NCI-H187 treated with DMSO at 0.1 percent for 48 hours (cell line): ENCODE measurements at places on chromosomes 5 and 9.

DNA sequence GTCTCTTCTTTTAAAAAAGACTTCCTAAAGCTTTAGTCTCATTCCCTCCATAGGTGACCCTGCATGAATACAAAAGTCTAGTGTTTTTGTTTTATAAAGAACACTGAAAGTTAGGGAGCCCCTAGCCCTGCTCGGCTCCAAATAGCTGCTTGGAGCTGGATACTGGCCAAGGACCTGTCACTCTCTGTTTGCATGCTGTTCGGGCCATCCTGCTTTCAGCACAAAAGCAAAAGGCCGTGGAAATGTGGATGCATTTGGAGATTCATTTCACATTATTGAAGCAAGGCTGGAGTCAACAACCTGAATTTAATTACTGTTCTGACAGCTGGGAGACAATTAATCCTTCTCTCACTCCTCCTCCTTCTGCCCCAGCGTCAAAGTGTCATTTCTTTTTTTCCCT lies 151.7 kb upstream of the NMUR2 start:
- no peak for DNase-seq

GRCh38 chr9:113618836-113619490 lies 155.4 kb downstream of the RGS3 start:
- no peak for DNase-seq

- no peak for DNase-seq
Measured at GRCh38 chr9:72554221-72554641, 32.8 kb downstream of the TMC1 start.

DNA sequence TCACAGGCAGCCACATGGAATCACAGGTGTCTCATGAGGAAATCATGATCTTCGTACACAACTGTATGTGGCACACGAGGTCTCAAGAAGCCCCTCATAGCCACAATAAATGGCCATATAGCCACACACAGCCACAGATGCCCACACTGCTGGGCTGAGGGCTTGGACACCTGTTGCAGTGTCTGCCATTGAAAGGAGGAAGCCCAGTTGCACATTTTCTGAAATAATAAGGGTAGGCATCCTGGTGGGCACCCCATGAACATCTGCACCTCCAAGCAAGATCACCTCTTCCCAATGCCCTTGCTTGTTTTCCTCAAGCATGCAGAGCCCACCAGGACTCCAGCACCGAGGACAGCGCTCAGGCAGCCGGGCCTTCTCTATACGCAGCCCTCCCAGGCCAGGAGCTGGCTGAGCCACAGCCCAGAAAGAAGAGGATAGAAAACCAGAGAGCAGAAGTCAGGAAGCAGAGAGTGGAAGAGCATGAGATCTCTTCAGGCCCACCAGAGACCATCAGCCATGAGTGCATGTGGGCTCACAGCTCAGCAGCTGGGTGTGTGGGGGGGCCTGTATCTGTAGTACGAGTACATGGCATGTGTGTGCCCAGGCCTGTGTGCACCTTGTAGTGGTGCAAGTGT lies 1.0 kb upstream of the ACSL6 start:
- no peak for DNase-seq

DNA sequence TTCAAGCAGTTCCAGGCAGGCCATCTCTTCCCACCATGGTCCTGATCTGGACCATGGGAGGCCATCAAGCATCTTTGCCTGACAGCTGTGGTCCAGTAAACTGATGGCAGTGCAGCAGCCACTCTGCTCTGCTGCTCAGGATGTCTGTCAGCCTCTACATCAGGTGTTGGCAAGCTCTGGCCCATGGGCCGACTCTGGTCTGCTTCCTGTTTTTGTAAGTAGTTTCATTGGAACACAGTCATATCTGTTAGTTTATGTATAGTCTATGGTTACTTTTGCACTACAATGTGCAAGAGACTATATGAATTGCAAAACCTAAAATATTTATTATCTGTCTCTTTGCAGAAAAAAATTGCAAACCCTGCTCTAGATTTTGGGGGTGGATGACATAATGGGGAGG lies 225.0 kb downstream of the KCTD16 start:
- no peak for DNase-seq

- DNase-seq: no peak
Measured at GRCh38 chr9:108057421-108058134, 568.0 kb upstream of the KLF4 start.

GRCh38 chr9:86413971-86414880 lies 60.0 kb upstream of the TUT7 start:
- DNase-seq: no peak

DNA sequence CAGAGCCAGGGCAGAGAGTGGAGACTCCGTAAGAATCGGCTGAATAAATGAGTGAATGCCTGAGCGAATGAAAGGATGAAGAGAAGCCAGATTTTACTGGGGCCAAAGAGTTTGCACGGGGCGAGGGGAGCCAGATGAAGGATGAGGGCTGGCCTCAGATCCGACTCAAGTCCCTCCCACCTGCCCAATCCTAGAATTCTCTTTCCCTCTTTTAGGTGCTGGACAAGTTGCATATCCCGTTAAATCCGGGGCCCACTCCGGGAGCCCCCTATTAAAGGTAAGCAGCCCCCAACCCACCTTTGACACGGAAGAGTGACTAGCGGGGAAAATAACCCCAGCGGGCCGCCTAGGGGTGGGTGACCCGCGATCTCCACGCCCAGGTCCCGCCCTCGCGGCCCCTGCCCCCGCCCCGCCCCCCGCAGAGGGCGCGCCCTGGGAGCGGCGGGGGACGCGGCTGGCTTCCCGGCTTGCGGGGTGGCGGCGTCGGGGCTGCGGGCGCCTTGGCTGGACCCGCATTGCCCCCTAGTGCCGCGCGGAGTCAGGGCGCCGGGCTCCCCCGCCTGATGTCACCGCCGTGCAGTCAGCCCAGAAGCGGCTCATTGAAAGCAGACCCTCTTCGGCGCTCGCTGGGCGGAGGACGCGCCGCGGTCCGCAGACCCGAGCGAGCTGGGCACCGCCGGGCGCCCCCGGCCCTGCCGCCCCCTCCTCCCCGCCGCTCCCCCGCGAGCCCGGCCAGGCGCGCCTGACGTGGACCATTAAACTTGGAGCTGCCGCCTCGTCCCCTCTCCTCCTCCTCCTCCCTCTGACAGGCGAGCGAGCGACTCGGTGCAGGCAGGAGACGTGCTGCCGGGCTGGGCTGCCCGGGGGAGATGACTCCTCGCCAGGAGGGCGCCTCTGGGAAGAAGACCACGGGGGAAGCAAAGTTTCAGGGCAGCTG lies at the start of gene ADRA1B:
Gene ADRA1B (plus strand): TSS at position 579 of the 937 bp plus-strand sequence. CDS start 424 bp downstream, outside the sequence.
- DNase-seq: no peak
